ENCODE measurements at places on chromosomes 12 and 14.

GRCh38 chr12:113366827-113367226, 8.4 kb downstream of the PLBD2 start:
- no peak for DNase-seq

GRCh38 chr12:104137001-104137901, 759 bp downstream of the NFYB start:
- DNase-seq = peak; percentile 61

DNA sequence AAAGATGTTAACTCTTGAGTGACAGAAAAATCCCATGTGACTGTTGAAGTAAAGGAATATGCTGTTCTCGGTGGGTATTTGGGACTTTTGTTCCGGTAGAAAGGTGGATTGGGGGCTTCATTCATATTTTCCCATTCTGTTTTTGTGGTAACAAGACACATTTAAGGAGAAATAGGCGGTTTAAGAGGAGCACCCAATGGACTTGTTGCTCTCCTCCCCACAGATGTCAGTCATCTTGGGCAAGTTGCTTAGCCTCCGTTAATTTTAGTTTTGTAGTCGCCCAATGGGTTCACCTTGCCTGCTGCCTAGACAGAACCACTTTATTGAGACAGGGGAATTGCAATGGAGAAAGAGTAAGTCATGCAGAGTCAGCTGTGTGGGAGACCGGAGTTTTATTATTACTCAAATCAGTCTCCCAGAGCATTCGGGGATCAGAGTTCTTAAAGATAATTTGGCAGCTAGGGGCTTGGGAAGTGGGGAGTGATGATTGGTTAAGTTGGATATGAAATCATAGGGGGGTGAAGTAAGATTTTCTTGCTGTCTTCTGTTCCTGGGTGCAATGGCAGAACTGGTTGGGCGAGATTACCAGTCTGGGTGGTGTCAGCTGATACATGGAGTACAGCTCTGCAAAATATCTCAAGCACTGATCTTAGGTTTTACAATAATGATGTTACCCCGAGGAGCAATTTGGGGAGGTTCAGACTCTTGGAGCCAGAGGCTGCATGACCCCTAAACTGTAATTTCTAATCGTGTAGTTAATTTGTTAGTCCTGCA, 50.3 kb downstream of the SLC38A1 start:
- DNase-seq = peak; percentile 24

DNA sequence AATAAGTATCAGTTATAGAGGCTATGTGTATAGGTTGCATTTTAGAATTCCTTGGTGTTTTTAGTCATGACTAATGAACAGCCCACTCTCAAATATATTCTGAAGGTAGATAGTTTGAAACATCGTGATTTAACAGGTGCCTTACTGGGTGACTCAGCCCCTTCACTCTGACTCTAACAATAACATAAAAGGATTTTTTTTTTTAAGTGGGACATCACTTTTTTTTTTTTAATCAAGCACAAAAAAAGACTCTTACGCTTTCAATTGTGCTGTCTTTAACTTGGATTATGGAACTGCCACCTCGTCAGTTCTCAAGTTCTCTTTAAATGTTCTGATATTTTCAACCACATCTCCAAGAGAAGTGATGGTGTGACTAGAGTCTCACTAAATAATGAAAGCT, 46.6 kb downstream of the PPFIA2 start:
- no peak for DNase-seq

GRCh38 chr14:68672609-68673285, 120.1 kb downstream of the ZFP36L1 start:
- no peak for DNase-seq

DNA sequence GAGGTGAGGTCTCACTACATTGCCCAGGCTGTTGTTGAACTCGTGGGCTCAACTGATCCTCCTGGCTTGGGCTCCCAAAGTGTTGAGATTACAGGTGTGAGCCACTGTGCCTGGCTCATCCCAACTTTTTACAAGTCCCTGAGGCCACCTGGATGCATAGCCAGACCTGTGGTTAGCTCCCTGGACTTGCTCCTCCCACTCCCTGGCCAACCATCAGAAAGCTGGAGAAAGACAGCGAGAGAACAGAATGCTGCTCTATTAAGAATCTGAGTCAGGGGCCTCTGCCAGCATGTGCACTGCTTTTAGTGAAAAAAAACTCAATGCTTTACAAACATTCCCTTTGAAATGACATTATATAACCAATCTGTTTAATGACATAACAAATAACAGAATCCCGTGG, 78.2 kb downstream of the RBM19 start:
- no peak for DNase-seq

- no peak for DNase-seq
Measured at GRCh38 chr12:114399664-114400211, 6.2 kb downstream of the TBX5 start.
